Activated T-helper 1 cell treated with anti-CD3 and anti-CD28 coated beads, Interleukin-12 subunit alpha, Interleukin-12 subunit beta, Interleukin-2, Interleukin-4 antibody, amounts not matched to agents 30 ng/mL and 10 ng/mL and 1 ng/mL, durations not matched to agents 14 hours and 24 hours and 36 hours (primary cell): ENCODE measurements at places on chromosomes 6 and 20. TPM values are rescaled to one million over a fixed set of nuclear protein-coding genes. Genes with fewer than 3 reads are reported as not detected.

The PTK6 gene
- 0.16 and 0.29 TPM in 2 replicates for total RNA-seq

DNA sequence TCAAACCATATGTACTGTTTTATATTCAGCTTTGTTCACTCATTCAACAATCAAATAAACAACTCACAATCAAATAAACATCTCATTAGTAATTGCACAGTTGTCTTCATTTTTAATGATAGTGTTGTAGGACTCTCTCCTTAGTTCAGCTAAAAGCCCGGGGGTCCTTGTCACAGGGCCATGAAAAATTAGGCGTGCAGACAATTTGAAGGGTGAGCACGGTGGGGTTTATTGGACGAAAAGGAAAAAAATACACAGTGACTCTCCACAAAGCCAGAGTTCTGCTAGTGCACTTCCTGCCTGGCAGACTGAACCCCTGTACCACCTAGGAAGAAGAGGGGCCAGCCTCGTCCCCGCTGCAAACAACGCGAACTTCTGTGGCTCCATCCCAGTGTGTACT is 257.6 kb upstream of the FLRT3 start:
- DNase-seq, result no peak

GRCh38 chr20:60352017-60352416 is 393.8 kb downstream of the CDH26 start:
- no peak for DNase-seq

DNA sequence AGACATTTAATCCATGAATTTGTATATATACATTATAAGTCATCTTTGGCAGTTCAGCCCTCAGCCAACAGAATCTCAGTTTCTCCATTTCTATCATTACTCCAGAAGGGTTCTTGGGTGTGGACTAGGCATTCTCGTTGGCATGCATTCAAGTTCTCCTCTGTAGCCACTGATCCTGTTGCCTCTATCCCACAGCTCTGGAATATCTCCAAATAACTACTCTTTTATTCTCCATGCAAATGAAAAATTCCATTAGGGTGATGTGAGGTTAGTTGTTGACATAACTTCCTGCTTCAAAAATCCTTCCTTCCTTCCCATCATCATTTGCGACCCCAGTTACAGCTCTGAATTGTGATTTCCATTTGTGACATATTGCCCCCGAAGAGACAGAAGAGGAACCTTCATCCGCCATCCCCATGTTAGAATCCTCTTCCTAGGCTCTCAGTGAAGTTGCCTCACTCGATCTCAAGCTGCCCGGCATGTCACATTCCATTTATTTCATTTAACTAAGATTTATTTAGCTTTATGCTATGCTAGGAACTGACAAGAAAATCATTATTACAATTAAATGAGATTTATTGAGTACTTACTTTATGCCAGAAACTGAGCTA is 93.7 kb upstream of the EDN1 start:
- no peak for DNase-seq

DNA sequence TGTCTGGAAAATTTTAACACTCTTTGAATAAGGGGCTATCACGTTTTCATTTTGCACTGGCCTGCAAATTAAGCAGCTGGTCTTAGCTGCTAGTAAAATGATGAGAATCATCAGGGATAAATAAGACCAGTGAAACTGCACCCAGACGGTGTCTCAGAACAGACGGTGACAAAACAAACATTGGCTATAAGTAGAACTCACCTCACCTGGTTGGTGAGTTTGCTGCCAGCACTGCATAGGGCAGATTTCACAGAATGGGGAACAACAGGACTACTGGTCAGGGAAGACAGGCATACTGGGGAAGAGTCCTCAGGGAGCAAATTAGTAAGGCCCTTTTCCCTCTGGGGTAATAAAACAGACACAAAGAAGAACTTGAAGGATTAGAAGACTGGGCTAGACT is 175.9 kb upstream of the CITED2 start:
- DNase-seq, result no peak

DNA sequence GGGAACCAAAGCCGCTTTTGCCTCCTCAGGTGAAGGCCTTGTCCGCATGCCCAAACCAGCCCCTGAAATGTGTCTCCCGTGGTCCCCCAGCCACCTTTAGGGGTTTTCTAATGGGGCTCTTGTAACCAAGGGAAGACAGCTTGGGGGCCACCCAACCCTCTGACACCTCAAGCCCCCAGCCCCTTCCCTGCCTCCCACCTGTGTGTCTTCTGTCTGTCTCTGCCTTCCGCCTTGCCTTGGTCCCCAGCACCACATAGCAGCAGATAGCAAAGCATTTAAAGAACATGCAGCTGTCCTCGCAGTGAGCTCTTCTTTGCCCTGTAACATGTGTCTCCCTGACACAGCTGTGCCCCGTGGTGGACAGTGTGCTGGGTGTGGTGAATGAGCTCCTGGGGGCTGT is 9.6 kb downstream of the BPIFB3 start:
- no peak for DNase-seq

- no peak for DNase-seq
Measured at GRCh38 chr6:11802886-11803590, 24.4 kb upstream of the ADTRP start.

- DNase-seq, result no peak
Measured at GRCh38 chr20:19582782-19583181, 175.3 kb upstream of the RIN2 start.

- DNase-seq, result no peak
Measured at GRCh38 chr20:24357931-24358330, 111.5 kb upstream of the SYNDIG1 start.

The BPIFB1 gene
- total RNA-seq, result not detected in 2 replicates

- DNase-seq, result no peak
Measured at GRCh38 chr6:101263596-101263995, 129.9 kb upstream of the GRIK2 start.

DNA sequence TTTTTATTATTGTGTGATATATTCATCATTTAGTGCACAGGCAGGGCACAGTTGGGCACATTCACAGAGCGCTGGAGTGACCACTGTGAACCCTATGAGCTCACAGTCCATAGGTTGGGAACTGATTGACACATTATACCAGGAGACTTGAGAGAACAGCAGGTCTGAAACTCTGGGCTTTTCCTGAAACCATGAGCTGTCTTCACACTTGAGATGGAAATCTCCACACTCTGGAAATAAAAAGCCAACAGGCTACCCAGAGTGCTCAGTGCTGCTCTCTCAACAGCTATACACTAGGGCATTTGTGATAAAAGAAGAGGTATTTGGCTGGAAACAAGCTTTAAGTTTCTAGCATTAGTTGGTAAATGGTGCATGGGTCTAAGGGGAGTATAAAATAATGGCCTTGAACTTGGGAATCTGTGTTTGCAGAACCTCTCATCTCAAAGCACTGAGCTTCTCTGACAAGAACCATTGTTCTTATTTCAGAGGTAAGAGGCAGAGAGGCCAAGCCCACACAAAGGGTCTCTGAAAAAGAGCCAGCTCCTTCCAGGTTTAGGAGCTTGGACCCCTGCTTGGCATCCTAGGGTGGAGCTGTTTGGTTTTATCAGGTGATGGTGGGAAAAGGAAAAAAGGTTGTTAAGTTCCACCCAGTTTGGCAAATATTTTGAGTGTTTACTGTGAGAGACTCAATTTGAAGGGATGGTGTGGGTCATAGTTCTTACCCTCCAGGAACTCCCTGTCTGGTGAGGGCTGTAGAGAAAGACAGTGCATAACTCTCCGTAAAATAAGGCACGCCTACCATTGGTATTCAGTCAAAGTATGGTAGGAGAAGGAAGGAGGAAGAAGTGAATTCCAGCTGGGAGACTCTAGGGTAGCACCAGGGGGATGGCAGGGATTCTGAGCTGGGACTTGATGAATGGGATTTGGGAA is 14.5 kb downstream of the CHMP4B start:
- DNase-seq, result no peak

DNA sequence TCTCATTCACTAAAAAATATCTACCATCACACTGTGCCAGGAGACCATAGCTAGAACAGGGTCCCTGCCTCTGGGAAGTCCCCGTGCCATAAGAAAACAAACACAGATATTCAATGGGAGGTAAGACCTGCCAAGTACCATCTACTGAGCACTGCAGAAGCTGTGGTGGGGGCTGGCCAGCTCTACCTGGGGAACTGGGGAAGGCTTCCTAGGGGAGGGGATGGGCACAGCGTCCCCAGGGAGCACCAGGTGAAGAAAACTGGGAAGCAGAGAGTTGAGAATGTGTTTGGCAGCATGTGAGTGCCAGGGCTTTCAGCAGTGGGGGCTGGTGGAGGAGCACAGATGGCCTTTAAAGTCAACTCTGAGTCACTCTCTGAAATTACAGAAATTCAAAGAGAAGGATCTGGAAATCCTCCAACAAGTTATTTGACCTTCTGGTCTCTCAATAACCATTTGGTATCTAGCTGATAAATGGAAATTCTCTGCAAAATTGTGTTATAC is 85.2 kb downstream of the SHLD1 start:
- no peak for DNase-seq

- no peak for DNase-seq
Measured at GRCh38 chr6:111758608-111759329, 114.5 kb downstream of the FYN start.

The ECT2L gene
- total RNA-seq, result not detected in 2 replicates

The APCDD1L gene
- not detected in 2 replicates for total RNA-seq

- DNase-seq, result no peak
Measured at GRCh38 chr6:152874846-152875568, 107.8 kb downstream of the FBXO5 start.

DNA sequence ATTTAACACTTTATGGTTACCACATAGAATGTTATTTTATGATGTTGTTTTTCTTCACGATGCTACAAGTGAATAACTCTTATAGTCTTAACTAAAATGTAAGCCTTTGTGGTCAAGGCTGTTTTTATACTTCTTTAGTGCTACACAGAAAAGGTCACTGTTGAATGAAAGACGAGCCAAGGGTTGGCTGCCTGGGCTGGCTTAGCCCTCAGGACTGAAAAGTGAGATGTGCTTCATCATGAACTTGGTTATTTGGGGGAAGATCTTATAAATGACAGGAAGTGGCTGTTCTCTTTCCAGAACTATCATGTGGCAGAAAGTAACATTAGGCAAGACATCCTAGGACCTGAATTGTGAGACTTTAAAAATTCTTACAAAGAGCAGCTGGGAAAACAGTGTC is 404.0 kb downstream of the BTBD3 start:
- DNase-seq, result no peak

DNA sequence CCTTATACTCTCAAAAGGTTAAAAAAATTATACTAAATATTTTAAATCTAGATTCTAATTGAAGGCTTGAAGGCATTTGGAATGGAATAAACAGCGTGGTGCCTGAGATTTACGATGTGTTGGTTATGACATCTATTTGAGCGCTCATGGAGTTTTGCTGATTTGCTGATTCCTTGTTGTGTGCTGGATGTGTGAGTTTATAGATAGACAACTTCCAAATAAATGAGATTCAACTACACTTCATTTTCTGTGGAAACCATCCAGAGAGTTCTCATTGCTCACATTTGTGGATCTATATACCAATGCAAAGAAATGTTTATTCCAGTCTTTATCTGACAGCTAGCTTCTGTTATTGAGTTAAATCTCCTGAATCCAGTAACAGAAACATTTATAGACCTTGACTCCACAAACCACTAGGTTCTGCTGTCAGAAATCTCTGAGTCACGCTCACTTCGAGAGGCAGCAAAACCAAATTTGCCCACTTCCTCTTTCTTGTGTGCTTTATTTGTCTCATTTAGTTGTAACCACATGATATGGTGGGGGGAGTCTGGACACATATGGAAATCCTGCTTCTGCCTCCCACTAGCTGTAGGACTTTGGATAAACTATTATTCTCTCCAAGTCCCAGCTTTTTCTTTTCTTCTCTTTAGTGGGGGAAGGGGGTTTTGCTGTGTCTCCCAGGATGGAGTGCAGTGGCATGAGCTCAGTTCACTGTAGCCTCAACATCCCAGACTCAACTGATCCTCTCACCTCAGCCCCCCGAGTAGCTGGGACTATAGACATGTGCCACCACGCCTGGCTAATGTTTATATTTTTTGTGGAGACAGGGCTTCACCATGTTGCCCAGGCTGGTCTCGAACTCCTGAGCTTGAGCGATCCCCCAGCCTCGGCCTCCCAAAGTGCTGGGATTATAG is 54.5 kb downstream of the IPCEF1 start:
- no peak for DNase-seq

DNA sequence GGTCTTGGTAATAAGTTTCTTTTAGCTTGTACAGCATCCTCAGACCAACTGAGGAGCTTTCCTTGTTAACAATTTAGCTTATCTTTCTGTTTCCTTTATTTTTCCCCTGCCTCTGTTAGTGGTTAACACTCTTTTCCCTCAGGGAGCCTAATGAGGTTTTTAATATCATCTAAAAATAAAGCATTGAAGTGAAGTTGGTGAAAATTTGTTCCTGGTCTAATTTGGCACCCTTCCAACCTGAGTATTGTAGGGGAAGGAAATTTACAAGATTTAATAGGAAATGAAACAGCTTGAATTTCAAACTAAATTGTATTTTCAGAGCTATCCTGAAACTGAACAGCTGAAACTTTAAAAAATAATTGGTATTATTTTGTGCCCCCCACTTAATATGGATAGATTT is 28.1 kb upstream of the VAPB start:
- DNase-seq, result no peak
